Caudate nucleus (tissue), 63 donors: ENCODE measurements at places on chromosomes 16 and 17.

DNA sequence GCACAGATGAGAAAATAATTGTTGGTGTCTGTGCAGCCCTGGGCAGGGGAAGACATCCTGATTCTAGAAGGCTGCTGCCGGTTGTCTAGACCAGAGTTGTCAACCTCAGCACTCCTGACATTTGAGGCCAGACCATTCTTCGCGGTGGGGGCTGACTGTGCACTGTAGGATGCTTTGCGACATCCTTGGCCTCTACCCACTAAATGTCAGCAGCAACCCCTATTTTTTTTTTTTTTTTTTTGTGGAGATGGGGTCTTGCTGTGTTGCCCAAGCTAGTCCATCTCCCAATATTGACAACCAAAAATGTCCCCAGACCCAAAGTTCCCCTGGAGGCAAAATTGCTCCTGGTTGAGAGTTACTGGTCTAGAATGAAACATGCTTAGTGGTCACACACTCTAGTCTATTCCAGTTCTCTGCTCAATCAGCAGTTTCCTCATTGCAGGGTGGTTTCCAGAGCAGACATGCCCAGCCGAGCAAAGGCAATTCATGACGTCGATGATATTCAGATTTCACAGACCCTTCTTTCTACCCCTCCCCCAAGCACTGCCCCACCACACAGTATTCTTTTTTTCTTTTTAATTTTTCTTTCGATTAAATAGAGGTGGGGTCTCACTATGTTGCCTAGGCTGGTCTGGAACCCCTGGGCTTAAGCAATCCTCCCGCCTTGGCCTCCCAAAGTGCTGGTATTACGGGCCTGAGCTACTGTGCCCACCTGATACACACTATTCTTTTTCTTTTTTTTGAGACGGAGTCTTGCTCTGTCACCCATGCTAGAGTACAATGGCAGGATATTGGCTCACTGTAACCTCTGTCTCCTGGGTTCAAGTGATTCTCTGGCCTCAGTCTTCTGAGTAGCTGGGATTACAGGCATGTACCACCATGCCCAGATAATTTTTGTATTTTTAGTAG lies 9.0 kb downstream of the C17orf99 start:
- DNase-seq = no peak

DNA sequence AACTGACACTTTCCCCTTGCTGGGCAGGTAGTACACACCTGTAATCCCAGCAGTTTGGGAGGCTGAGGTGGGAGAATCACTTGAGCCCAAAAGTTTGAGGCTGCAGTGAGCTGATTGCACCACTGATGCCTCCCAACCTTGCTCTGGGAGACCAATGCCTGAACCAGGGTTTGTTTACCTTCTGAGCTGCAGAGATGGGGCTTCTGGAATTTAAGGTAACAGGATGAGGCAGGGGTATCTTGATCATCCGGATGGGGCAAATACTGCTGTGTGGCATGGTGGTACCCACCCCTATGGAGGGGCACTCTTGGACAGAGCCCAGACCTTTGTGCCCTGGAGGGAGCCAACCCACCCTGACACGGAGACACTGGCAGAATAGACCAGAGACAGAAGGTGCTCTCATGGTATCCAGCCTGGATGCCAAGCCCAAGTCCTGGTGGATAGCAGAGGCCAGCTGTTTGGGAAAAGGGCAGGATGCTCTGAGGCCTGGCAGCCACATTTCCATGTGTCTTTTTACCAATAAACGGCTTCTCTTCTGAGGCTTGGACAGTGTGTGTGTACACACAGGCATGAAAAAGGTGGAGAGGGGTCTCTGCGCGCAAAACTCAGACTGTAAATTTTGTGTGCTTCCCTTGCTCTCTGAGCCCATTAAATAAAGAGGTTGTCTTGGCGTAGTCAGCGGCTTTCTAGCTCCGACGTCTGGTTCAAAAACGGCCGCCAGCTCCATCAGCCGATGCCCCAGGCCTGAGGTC lies 4.4 kb downstream of the ZNF48 start:
- DNase-seq = no peak

GRCh38 chr16:84791088-84791487 lies 28.7 kb upstream of the CRISPLD2 start:
- no peak for DNase-seq

GRCh38 chr16:2027024-2028010 lies 615 bp downstream of the NHERF2 start:
- no peak for DNase-seq

- DNase-seq = no peak
These were observed 6.9 kb downstream of the SLC9A5 start for GRCh38 chr16:67255553-67256221.

GRCh38 chr16:86740906-86741799 lies 162.8 kb downstream of the FOXL1 start:
- no peak for DNase-seq

GRCh38 chr16:28163699-28164098 lies 48.1 kb downstream of the XPO6 start:
- no peak for DNase-seq

GRCh38 chr17:29603109-29603674 lies 10.3 kb downstream of the ANKRD13B start:
- no peak for DNase-seq

- DNase-seq = no peak
These were observed 18.0 kb downstream of the C17orf75 start for GRCh38 chr17:32323811-32324491.

DNA sequence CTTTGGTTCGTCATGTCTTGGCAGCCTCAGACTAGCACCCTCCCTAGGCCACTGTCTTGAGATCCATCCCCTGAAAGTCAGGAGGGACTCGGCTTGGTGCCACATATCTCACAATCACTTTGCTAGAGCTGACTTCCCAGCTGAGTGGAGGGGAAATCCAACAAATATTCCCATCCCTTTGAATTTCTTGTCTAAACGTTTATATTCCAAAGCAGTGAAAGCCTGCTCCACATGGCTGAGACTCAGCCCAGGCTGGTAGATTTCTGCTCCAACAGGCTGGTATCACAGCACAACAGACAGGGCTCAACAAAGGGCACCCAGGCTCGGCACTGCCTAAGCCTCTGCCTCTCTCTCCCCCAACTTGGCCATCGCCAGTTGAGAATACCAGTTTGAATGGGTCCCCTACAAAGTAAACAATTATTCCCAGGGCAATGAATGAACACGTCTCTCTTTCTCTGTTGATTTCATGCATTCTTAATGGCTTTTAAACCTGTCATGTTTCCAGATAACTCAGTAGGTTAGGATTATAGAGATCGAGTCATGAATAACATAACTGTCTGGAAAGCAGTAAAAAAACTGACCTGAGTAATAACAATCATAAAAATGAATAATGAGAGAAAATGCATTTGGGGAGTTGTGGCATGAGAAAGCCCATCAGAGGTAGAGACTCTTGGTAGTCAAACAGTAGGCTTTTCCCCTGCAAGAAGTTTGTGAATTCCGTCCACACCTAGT lies 1.0 kb downstream of the KRT13 start:
- DNase-seq = no peak

DNA sequence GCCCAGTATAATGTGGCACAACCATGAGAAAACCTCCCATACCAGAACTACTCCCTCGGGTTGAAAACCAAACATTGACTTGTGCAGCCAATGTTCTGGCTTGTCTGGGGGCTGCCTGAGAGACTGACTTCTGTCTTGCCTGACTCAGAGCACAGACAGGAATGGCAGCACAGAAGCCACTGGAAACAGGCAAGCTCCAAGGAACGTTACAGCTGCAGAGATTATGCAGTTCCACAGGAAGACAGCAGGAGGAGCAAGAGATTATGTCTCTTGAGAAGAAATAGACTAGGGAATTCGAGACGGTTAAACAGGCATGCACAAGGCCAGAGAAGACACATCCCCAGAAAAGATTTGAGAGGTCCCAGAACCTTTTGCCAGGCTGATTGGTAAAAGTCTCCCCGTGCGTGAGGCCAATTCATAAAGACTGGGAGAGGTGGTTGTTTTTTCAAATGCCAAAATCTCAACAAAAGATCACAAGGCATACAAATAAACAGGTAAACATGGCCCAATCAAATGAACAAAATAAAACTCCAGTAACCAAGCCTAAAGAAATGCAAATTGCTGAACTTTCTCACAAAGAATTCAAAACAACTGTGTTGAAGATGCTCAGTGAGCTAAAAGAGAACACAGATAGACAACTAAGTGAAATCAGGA lies 90.6 kb upstream of the CDH5 start:
- no peak for DNase-seq

DNA sequence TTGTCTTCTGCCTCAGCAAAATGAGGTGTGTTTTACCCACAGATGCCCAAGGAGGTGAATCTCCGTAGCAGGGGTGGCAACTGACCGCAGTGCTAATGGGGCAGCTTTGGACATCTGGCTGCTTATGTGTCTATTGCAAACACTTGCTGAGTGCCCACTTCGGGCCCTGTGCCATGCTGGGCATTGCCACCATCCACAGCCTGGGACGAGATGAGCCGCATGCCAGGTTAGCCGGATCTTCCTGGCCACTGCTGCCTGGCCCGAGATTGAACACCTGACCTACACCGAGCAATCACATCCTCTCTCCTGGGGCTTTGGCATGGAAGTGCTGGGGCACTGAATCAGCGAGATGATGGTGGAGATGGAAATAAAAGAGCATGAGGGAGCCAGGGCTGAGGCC lies 238.7 kb downstream of the GSG1L start:
- no peak for DNase-seq

- no peak for DNase-seq
These were observed 67.6 kb downstream of the KPNA2 start for GRCh38 chr17:68103148-68103547.

DNA sequence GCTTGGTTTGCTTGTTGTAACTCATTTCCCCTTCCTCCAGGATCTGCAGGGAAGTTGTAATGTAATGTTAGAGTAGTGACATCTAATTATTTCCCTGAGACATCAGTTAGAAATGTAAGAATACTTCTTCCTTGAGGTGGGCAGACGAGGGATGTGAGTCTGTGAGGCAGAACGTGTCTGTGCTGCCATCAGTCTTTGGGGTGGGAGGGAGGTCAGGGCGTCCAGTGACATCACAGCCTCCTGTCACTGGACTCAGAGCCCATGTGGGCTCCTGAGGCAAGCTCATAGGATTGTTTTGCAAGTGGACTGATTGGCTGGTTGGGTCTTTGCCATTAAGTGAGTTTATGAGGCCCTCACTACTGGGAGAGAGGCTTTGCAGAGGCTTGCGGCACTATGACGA lies 188.8 kb downstream of the CCDC182 start:
- DNase-seq = no peak

- no peak for DNase-seq
These were observed 12.4 kb downstream of the SLC47A2 start for GRCh38 chr17:19703828-19704613.

GRCh38 chr17:65560628-65561451 lies 608 bp downstream of the AXIN2 start:
- DNase-seq = peak; percentile 66

GRCh38 chr16:81817789-81818567 lies 38.9 kb downstream of the PLCG2 start:
- DNase-seq = no peak

- DNase-seq = no peak
These were observed 33.2 kb downstream of the COTL1 start for GRCh38 chr16:84584678-84585077.

GRCh38 chr16:81711657-81712319 lies 67.3 kb upstream of the PLCG2 start:
- DNase-seq = no peak

DNA sequence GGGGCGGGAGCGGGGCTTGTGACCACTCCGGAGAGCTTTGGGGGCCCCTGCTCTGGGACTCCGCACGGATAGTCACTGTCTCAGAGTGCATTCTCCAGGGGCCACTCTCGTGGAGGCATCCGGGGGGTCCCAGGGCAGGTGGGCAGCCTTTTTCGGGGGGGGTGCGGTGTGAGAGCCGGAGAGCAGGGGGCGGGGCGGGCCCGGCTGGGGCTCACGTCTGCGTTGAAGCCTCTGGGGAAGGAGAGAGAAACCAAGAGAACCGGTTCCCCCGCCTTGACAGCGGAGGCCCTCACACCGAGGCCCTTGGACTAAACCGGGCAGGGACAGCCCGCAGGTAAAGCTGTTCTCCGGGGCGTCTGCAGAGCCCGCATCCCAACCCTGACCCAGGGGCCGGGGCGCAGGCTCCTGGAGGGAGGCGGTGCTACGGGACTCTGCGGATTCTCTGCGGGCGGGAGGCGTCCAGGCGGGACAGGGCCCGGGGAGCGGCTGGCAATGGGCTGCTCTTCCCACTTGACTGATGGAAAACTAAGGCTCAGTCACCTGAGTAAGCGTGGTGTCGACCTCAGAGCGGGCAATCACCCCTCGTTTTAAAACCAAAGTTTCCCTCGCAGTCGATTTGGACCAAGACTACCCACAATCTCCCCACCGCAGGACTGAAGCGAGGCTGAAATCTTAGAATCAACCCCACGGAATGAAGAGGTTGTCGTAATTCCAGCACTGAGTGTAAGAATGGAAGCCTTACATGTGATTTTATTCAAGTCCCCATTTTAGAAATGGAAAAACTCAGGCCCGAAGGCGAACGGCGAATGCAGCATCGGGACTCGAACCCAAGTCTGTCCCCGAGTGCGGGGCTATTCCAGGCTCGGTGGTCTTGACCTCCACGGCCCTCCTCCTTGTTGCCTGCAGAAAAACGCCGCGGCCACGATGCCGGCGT lies 49.6 kb upstream of the AMZ2 start:
- no peak for DNase-seq

GRCh38 chr16:69839240-69839688 lies 77.1 kb downstream of the WWP2 start:
- DNase-seq = no peak

DNA sequence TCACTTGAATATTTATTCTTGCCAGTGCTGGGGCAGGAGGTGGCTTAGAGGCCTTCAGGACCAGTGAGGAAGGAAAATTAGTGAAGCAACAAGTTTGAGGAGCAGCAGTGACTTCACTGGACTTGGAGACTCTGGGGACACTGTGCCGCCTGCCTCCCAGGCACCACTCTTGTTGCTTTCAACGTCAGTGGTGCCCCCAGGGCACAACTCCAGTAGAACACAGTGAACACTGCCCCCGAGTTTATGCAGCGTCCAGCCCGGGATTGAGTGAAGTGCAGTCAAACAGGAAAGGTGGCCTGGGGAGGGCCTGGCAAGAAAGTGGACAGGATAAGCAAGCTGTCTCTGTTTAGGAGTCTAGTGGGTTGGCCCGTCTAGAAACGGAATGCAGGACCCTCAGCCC lies 24.4 kb upstream of the NAT9 start:
- no peak for DNase-seq

DNA sequence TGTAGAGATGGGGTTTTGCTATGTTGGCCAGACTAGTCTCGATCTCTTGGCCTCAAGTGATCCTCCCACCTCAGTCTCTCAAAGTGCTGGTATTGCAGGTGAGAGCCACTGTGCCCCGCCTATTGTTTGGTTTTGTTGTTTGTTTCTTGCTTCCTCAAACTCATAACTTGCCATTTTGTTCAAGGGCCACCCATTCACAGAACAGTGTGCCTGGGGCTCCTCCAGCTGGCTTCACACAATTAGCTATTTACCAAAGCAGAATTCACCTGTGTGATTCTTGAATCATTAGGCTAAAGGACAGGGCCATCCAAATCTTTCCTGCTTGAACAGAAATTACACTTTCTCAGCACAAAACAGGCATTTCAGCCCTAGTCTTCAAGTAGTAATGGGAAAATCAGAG lies 7.2 kb downstream of the ABHD15 start:
- no peak for DNase-seq
